ENCODE measurements at places on chromosomes 12 and 14.
A peak's percentile ranks its signal among the peaks of the same experiment; 100 is the strongest.

- no peak for DNase-seq
Observed at GRCh38 chr12:67988601-67989021, 636 bp upstream of the IFNG-AS1 start.

- no peak for DNase-seq
Observed at GRCh38 chr12:102465762-102466560, 14.4 kb downstream of the IGF1 start.

DNA sequence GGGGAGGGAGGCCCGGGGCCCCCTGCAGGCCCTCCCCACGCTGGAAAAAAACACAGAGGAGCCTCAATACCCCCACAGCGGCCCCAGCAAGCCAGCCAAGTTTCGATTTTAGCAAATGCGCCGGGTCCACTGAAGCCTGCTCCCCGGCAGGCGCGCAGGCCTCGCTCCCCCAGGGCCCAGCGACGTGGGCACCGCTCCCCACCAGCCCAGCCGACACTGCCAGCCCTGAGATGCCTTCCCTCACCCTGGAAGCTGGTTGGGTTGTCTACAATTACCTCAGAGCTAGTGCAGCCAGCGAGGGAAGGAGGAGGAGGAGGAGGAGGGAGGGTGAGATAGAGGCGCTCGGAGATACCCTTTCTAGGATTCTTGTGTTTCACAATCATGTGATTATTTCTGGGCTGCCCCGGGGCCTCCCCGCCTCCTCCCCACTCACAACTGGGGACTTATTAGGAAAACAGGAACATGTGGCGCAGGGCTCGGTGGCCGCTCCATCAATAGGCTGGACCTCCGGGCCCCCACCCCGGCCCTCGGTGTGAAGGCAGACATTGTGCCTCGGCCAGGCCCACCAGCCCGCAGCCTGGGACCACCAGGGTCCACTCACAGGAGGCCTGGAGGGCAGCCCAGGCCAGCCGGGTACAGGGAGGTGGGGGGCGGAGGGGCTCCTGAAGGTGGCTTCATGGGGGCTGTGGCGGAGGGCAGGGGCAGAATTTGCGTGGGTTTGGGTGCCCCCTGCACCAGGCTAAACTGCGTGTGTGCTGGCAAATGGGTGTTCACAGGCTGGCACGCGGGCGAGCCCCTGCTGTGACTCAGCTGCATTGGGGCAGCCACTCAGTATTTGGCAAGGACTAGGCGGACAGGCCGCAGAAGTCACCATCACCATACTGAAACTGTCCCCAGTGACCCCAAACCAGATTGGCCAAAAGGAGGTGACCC, 109.9 kb downstream of the NCOR2 start:
- no peak for DNase-seq

DNA sequence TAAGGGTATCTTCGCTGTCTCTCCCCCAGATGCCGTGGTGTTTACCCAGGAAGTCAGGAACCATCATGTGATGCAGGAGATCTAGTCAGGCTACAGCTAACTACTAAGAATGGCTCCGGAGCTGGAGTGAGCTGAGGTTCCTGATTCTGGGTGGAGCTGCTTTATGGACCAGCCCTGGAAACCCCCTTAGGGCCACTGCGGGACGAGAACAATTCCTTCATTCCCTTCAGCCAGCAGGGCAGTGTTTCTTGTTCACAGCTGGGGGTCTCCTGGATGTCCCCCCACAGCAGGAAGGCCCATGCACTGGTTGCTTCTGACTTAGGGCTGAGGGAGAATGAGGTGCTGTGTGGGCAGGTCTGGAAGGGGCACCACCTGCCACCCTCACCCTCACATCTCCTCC, 199.3 kb downstream of the ADGRD1 start:
- DNase-seq: no peak

- no peak for DNase-seq
Observed at GRCh38 chr12:27190761-27191160, 53.3 kb upstream of the STK38L start.

- DNase-seq: no peak
Observed at GRCh38 chr14:105140581-105140980, 28.0 kb downstream of the JAG2 start.

DNA sequence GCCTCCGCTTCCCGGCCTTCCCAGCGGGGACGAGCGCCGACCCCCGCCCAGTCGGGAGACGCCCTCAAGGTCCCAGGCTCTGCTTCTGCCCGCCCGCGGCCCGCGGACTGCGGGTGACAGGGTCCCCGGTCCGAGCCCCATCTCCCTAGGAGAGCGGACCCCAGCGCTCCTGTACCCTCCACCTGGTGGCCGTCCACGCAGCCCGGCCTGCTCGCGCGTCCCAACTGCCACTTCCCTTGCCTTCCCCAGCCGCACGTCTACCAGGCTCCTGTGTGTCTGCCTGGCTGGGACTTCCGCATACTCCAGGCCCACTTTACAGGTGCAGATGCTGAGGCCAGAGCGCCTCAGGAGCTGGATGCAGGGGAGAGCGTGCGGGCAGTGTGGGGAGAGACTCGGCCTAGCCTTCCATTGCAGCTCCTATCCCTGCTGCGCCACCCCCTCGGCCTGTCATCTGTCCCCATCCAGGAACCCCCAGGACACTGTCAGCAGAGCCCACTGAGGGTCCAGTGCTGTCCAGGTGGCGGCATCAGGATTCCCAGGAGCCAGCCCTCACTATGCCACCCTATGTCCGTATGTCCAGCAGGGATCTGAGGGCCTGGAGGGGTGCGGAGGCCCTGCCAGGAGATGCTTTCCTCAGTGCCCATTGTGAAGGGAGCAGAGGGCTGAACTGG, 8.0 kb upstream of the ANKRD9 start:
- DNase-seq: no peak

DNA sequence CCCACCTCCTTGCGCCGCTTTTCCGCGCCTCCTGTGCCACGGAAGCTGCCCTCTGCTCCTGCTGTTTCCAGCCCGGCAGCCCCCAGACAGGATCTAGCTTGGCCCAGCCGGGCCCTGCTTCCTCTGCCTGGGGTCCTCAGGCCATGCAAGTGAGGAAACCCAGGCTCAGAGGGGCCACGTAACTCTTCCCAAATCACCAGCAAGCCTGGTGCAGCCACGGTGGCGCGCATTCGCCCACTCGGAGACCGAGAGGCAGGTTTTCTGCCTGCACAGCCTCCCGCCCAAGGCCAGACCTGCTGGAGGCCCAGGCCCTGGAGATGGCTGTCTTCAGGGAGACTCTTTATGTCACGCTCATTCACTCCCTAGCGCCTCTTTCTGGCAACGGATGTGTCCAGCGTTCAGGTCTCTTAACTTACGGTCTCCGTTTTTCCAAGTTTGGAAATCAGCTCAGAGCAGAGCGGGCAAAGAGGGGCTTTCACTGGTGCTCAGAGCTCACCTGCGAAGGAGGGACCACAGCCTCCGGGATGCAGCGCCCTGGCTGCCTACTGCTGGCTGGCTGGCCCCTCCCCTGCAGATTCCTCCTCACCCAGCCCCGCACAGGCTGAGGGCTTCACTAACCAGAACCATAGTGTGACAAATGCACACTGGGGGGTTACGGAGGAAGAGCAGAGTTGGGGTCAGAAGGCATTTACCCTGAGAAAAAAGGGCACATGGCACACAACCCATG, 20.6 kb upstream of the CEP170B start:
- no peak for DNase-seq

DNA sequence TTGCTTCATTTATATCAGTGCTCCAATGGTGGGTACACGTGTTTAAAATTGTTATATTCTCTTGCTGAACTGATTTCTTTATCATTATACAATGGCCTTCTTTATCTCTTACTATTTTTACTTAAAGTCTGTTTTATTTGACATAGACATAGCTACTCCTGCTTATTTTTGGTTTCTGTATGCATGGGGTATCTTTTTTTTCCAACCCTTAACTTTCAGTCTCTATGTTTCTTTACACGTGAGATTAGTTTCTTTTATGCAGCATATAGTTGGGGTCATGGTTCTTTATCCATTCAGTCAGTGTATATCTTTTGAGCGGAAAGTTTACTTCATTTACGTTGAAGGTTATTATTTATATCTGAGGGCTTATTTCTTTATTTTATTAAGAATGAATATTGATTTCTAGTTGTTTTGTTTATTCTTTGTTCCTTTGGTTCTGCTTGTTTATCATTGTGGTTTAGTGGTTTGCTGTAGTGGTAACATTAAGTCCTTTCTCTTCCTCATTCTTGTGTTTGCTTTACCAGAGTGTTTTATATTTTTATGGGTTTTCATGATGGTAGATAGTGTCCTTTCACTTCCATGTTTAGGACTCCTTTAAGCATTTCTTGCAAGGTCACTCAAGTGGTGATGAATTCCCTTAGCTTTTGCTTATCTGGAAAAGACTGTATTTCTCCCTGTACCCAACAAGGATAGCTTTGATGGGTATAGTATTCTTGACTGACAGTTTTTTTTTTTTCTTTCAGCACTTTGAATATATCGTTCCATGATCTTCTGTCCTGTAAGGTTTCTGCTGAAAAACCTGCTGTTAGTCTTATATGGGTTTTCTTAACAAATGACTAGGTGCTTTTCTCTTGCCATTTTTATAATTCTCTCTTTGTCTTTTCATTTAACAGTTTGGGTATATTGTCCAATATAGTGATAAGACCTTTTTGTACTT, 38.3 kb upstream of the FAR2 start:
- DNase-seq: no peak

DNA sequence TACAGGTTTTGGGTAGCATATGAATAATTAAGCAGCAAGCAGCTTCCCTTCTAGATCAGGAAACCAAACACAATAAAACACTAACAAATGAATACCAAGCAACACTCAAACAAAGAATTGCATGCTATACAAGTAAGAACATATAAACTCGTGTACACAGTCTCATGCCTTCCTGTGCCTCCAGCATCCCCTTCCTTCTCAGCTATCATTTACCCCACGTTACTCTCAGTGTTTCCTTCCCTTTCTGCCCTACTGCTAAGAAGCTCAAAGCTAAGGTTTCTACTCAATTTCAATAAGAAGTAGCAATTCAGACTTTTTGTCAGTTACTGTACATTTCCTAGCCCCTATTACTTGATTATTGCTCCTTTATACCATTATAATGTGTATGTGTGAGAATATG, 81.0 kb downstream of the DUSP16 start:
- no peak for DNase-seq

DNA sequence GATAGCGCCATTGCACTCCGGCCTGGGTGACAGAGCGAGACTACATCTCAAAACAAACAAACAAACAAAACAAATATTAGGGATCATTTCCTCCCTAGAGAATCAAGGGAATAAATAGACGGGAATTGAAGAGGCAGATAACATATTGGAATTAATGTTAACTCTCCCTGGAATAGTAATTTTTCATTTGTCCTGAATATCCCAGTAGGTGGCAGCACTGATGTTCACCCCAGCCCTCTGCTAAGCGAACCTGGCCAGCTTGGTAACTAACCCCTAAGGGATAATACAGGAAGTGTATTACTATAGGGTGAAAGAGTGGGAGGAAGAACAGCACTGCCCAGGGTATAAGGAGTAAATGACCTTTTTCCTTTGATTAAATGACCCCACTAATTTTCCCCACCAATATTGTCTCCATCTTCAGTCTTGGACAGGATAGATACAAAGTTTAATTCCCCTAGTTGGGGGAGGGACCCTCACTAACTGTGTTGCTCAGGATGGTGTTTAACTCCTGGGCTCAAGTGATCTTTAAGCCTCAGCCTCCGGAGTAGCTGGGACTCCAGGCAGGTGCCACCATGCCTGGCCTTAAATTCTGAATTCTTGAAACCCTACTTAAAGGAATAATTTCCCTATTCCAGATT, 40.5 kb downstream of the SLC2A14 start:
- DNase-seq: peak; percentile 89

DNA sequence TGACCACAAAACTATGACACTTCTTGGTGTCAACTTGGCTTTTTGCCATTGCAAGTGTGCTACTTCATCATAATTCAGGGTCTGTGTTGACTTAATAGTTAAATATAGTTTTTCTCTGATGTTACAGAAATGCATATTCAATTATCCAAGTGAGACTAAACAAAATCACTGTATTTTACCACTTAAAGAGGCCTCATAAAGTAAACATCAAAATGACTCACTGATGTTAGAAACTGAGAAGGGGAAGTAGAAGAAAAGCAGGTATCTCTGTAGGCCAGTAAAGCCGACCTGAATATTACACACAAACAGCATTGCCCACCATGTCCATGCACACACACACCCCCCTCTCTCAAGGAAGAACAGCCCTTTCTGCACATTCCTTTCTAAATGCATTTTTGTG, 55.4 kb downstream of the RPAP3 start:
- DNase-seq: no peak

- no peak for DNase-seq
Observed at GRCh38 chr12:3332188-3332587, 158.8 kb upstream of the PRMT8 start.

- DNase-seq: no peak
Observed at GRCh38 chr12:23528316-23528715, 421.2 kb downstream of the SOX5 start.

- DNase-seq: no peak
Observed at GRCh38 chr14:59296508-59296907, 108.0 kb downstream of the DAAM1 start.

DNA sequence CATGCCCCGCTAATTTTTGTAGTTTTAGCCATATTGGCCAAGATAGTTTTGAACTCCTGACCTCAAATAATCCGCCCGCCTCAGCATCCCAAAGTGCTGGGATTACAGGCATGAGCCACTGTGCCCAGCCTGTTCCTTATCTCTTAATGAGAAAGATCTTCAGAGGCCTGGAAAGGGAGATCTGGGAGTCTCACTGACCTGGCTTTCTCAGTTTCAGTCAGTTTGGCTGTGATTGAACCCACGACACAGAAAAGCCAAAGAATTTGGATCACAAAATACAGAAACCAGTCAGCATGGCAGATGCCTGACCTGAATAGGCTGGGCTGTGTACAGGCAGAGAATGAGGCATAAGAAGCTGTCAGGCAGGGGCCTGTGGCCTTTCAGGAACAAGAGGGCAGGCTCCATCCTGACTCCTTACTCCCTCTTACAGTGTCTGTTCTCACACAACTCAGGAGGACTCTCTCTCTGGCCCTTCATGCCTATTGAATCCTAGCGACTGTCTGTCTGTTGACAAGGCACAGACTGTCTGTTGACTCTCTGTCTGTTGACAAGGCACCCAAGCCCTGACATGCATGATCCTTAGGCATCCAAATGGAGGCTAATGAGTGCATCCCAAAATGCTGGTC, 366.5 kb upstream of the CCDC196 start:
- no peak for DNase-seq

DNA sequence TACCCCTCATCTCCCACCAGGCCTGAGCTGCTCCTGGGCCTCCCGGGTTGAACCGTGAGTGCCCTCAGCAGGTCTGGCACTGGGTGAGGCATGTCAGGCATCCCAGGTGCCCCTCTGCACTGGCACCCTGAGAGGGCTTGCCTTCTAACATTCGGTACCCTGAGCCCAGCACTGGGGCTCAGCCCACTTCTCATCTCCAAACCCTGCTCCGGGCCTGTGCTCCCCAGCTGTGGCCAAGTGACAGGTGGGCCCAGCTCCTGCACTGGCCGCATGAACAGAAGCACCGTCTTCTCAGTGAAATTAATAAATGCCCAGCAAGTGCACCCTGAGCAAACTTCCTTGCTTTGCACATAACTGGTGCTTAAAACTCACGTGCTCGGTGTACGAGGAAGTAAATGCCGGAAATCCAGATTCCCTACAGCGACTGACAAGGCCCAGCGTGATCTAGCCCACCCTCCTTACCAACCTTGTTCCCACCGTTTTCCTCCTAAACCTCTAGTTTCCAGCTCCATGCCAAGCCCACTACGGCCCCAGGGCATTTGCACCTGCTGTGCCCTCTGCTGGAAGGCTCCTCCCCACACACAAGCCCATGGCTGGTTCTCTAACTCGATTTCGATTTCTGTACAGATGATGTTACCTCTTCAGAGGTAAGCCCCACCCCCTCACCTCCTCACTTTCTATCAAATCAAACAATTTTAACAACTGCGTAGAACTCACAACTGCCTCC, 115.2 kb upstream of the NCOR2 start:
- no peak for DNase-seq

Data from SW480 (cell line).